ENCODE measurements at places on chromosomes 6 and 20.

- DNase-seq: peak; percentile 21
Observed at GRCh38 chr6:20571261-20571660, 37.0 kb downstream of the CDKAL1 start.

- peak; percentile 47 for DNase-seq
Observed at GRCh38 chr6:87237804-87238203, 82.4 kb downstream of the ZNF292 start.

DNA sequence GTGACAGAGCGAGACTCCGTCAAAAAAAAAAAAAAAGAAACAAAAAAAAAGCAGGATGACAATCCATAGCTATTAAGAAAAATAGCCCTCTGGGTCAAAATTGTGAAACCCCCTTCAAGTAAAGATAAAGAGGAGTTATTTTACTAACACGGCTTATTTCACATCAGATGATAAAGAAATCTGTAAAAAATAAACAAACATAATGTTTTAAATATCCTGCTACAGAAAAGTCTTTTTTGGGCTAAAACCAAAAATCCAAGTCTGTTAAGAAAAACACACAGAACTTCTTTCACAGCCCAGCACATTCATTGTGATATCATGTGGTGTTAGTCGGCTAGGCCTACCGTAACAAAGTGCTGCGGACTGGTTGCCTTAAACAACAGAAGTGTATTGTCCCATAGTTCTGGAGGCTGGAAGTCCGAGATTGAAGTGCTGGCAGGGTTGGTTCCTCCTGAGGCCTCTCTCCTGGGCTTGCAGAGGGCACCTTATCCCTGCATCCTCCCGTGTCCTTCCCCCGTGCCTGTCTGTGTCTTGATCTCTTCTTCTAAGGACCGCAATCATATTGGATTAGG is 239.2 kb upstream of the TAB2 start:
- no peak for DNase-seq

- no peak for DNase-seq
Observed at GRCh38 chr20:12575352-12576095, 433.2 kb upstream of the SPTLC3 start.

- DNase-seq: peak; percentile 87
Observed at GRCh38 chr20:50226093-50226974, 35.7 kb downstream of the CEBPB start.

DNA sequence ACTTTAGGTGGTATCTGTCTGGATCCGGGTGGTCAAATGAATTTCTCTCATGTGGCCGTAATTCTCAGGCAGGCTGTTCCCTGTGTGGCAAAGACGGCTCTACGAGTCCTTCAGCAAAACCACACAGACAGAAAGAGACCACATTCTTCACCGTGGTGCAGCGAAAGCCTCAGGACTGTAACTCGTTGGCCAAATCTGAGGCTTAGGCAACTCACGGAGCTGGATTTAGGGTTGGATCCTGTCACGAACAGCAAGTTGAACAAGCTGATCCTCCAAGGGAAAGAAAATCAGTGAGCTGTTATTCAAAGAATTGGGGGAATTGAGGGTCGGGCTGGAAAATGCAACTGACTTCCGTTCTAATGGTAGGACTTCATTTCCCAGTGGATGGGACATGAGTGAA is 167.4 kb downstream of the ZMYND8 start:
- peak; percentile 48 for DNase-seq

DNA sequence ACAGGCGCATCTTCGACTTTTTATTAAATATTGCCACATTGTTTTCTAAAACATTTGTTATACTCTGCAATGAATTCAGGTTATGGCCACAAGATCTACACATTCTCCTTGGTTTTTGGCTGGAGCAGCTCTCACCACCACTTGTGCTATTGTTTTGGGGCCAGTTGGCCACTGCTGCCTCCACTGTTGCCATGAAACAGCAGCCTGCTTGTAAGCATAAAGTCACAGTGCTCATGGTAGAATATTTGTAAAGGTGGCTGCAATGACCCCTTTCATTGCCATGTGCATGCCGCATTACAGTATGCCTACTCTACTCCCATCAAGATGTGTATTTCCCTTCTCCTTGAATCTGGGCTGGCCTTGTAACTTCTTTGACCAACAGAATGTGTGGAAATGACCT is 141.4 kb downstream of the SCML4 start:
- DNase-seq: no peak

DNA sequence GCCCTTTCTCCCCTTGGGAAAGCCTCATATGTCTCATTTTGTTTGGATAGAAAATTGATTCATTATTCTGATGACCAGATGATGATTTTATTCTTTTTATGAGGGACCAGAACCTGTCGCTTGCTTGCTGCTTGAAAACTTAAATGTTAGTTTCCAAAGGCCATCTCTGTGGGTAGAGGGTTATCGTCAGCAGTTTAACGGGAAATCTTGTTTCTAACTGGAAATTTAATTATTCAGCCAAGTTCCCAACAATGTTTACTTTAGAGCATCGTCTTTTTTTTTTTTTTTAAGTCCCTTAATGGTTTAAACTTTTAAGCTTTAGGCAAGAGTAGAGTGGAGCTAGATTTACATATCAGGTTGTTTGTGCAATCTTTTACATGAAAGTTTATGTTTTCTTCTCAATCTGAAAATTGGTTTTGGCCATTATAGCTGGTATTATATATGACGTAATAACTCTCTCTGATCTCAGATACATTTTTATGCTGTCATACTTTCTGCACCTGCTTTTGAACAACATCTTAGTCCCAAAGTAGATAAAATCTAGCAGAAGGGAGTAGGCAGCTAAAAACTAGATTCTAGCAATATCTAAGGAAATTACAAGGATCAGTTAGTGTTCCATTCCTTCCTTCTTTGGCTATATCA is 93.9 kb downstream of the FOXO3 start:
- DNase-seq: no peak

GRCh38 chr6:36800223-36801076 is 38.8 kb downstream of the CPNE5 start:
- no peak for DNase-seq

DNA sequence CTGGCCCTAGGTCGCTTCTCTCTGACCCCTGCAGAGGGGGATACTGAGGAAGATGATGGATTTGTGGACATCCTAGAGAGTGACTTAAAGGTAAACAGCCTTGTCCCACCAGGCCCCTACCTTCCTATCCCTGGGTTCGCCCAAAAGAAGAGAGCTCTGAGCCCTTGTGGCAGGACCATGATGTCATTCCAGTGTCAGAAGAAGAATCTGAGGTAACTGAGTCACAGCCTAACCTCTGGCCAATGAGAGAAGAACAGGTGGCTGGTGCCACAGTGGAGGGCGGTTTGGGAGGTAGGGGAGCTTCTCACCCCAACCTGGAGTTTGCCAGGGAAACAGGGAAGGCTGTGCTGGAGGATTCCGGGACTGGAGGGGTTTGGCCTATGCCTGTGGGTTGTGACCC is 5.2 kb downstream of the CDC25B start:
- DNase-seq: no peak

DNA sequence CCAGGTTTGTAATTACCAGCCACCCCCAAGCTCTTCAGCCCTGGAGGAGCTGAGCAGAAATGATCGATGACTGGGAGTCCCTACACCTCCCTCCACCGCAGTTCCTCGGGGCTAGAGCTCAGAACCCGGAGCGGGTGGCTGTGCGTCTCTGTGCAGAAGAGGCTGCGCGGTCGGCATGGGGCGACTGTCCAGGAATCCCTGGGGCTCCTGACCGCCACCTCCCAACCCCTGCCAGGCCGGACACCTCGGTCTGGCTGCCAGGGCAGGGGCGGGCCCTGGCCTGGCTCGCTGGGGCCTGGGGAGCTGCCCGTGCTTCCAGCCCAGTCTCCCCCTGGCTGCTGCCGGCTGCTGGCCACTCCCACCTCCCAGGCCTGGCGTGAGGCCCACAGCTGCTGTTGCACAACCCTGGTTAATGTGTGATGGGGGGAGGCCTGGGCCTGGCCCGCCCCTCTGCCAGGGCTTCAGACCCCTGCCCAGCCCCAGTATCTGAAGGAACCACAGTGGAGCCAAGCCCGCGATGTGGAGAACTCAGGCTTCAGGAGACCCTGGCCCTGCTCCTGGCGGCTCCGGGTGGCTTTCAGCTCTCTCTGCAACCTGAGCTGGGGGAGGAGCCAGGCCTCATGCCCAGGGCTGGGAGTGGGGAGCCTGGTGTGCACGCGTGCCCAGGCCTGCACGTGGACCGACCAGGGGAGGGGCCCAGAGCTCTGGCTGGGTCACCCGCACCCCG is 1.2 kb downstream of the SLC2A4RG start:
- peak; percentile 95 for DNase-seq

DNA sequence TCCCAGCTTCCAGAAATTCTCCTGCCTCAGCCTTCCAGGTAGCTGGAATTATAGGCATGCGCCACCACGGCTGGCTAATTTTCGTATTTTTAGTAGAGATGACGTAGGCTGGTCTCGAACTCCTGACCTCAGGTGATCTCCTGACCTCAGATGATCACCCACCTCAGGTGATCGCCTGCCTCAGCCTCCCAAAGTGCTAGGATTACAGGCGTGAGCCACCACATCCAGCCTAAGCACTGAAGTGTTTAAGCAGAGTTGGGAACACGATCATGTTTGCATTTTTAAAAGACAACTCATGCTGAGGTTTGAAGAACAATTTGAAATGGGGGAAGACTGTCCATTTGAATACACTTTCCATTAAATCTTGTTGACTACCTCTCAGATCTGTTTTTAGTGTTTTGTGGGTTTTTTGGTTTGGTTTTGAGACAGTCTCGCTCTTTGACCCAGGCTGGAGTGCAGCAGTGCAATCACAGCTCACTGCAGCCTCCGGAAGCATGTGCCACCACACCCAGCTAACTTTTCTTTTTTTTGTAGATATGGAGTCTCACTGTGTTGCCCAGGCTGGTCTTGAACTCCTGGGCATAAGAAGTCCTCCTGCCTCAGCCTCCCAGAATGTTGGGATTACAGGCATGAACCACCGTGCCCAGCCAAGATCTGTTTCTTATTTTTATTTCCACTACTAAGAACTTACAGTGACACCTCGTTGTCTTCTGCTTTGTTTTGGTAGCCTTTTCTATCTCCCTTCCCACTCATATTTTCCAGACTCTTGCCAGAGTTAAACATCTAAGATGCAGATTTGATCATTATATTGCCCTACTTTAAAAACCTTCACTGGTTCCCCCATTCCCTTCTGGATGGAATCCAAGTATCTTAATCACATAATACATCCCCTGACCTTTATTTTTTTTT is 5.5 kb downstream of the CASP8AP2 start:
- DNase-seq: no peak

GRCh38 chr6:10794239-10794638 is 44.1 kb downstream of the MAK start:
- DNase-seq: no peak

DNA sequence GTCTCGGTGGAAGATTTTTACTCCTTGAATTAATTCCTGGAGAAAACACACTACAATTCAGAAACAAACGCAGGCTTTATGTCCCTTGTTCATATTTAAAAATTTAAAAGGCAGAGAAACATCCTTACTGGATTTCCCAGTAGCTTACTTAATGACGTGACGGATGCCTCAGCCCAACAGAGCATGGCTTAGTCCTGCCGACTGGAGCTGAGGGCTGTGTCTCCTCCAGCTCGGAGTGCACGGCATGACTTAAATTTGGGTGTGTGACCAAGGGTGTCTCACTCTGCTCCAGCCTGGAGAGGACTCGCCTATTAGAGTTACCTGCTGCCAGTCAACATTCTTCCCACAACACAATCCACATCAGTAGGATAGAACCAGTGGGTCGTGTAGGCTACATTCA is 107.1 kb downstream of the PSMB1 start:
- DNase-seq: peak; percentile 48

- DNase-seq: no peak
Observed at GRCh38 chr20:57417830-57418780, 26.9 kb downstream of the RBM38 start.

DNA sequence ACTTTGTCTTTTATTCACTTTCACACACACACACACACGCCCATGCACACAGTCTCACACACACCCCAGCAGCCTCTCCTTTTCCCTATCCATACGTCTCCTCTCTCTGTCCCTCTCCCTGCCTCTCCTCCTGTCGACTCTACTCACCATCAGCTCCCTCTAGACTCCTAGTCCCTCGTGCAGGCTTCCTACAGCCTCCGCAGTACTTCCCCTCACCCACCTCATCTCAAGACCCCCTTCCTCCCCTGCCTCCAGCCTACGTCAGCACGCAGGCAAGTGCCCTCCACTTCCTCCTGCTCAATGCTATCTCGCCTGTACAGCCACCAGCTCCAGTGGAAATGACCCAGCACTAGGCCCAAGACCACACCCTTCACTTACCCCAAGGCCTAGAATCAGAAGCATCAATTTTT is 820 bp upstream of the TREML2 start:
- peak; percentile 30 for DNase-seq

GRCh38 chr6:90274451-90275030 is 22.1 kb downstream of the BACH2 start:
- no peak for DNase-seq
